ENCODE measurements at places on chromosomes 16 and 17.

- no peak for DNase-seq
Measured at GRCh38 chr17:80763293-80763867, 218.7 kb downstream of the RPTOR start.

DNA sequence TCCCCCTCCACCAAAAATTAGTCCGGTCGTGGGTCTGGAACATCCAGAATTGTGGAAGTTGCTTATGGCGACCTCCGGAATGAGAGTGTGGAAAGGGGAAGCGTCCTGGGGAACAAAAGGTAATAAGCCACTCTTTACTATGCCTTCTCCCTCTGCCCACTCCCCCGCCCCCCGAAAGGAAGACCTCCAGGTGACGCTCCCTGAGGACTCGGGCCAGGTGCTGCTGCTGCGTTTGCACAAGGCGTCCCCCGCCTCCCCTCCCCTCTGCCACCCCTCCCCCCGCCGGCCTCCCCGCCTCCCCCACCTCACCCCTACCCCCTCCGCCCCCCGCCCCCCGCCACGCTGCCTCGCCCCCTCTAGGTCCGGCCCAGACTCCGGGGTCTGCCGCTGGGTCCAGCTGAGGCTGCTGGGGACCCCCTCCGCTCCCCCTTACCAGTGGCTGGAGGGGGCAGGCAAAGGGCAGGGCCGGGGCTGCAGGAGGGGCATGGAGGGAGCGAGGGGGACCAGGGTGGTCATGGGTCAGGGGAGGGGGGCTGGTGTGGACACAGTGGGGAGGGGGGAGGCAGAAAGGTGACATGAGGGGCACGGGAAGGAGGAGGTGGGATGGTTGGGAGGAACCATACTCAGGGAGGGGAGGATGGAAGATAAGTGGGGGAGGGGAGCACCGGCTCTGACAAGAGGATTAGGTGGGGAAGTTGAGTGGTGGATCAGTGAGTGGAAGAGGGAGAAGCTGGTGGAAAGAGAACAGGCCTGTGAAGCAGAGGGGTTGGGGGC, 23.6 kb downstream of the ALOX12B start:
- DNase-seq, result no peak

DNA sequence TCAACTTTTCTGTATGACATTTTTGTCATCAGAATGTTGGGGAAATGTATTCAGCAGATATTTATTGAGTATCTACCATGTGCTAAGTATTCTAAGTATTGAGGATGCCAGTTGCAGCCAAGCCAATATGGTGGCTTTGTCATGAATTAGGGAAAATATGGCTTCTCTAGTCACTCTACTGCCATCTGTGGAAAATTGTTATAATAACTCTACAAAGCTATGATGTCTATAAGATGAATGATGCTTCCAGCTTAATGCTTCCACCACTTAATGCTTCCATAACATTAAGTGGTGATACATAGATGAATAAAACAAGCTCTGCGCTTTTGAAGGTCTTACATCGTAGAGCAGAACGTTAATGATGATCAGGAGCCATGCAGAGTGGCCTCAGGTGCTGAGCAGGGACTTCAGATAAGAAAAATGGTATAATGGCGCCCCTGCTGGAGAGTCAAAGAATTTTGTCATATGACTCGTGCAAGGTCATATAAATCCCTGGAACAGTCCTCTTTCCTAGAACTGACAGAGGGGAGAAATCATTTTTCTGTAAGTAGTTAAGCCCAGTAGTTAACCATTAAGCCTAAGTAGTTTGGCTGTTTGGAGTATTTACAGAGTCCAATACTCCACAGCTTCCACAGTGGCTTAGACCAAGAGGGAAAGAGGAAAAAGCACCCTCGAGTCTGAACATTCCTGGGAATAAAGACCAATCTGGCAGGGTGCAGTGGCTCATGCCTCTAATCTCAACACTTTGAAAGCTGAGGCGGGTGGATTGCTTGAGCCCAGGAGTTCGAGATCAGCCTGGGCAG, 2.7 kb upstream of the TMIGD1 start:
- peak; percentile 44 for DNase-seq

DNA sequence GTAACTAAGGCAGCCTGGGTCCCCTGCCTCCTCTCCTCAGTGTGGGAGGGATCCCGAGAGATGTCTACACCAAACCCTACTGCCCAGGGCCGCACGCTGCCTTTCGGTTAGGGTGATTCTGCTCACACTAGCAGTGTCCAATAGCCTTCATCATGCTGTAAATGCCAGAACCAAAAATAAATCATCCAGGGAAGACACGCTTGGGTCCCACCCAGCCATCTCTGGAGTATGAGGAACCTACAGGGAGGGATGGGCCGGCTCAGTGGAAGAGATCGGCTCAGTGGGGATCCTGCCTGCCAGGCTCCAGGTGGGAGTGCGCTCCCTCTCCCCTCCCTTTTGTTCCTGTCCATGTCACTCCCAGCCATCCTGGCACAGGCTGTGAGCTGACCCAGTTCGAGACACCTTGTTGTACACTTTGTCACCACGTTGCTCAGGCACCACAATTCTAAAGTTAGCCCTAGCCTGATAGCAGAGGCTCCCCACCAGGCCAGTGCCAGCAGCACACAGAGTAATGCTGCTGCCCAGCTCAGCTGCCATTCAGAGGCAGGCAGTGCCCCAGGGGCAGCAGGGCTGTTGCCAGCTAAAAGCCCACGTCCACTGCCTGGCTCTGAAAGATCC, 24.5 kb downstream of the PEMT start:
- no peak for DNase-seq
